EL (cell line): ENCODE measurements at places on chromosomes 3 and 15.

- no peak for DNase-seq
Measured at GRCh38 chr3:171169866-171170265, 143.3 kb upstream of the SLC2A2 start.

DNA sequence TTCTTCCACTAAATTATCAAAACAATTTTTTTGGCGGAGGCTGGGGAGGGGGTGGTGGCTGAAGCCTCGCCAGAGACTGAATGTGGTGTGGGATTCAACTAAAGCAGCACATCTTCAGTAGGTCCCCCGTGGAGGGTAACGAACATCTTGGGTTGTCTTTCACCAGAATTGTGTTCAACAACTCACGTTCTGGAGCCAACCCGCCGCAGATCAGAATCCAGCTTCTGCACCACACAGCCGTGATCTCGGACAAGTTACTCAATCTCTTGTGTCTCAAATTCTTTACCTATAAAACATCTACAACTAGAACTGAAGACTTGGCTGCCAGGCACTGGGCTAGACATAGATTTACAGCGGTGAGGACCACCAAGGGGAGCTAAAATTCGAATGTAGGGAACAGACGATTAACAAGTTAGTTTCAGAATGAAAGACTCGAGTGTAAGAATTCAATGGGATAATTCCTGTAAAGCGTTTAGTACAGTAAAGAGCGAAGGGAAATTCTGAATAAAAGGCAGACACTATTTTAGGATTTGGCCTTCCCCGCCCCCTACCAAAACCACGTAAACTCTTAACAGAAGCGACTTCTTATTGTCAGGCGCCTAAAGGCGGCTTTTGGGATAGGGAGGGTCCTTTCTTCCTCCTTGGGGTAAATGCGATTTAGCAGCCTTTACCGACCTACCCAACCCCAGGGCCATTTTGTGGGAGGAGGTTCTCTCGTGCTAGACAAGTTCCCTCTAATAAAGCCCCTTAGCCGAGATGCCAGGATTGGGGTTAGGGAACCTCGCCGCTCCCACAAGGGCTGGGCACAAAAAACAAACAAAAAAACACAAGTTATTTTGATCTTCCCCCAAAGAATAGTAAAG lies 697 bp upstream of the RAB5A start:
- DNase-seq: no peak

GRCh38 chr3:129474984-129475804 lies 35.2 kb downstream of the IFT122 start:
- no peak for DNase-seq

- peak; percentile 13 for DNase-seq
Measured at GRCh38 chr15:65940618-65940909, 71.3 kb downstream of the RAB11A start.

DNA sequence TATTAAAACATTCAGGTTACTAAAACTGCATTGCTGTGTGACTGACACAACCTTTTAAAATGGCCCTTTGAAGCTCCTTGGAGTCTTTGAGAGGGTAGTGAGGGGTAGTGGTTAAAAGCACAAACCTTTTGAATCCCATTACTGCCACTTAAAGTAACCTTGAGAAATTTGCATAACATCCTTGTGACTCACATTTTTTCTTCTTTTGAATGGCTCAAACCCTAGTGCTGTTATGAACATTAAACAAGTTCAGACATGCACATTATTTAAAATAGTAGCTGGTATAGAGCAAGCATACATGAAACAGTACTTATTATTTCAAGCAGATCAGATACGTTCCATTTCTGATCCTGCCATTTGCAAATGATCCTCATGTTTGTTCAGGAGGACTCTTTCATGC lies 3.7 kb upstream of the CLDN1 start:
- DNase-seq: peak; percentile 58

DNA sequence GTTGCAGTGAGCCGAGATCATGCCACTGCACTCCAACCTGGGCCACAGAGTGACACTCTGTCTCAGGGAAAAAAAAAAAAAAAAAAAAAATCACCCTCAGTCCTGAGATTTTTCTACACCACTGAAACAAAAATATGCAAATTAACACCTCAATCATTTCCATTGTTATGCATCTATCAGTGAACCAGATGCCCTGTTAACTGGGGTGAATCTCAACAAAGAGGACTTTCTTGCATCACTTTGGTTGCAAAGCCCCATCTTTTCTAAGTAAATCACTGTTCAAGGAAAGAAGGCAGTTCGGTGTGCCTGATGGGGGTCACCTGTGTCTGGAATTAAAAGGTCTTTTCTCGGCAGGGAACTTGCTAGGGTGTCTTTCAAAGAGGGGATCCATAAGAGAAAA lies 421.6 kb downstream of the EPHB1 start:
- no peak for DNase-seq

DNA sequence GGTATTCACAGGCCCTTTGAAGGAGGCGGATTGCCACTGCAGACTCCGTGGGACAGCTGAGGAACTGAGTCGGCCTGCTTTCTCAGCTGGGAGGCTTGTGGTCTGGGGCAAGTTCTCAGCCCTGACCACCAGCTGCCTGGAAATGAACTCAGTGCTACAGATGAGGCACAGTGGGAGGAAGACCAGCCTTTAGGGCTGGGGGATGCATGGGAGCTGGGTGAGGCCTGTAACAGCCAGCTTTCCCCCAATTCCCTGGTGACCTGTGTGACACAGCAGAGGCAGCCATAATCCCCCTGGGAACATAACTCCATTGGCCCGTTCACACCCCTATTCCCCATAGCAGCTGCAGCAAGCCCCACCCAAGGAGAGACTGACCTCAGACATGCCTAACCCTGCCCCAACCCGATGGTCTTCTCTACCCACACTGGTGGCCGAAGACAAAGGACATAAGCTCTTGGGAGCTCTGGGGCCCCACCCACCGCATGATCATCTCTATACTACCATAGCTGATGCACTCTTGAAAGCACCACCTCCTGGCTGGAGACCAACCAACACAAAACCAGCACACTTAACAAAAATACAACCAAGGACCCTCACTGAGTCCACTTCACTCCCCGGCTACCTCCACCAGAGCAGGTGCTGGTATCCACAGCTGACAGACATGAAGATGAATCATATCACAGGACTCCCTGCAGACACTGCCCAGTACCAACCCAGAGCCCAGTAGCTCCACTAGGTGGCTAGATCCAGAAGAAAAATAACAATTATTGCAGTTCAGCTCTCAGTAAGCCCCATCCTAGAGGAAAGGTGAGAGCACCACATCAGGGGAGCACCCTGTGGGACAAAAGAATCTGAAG lies 24.9 kb downstream of the ZMAT3 start:
- DNase-seq: peak; percentile 17

- peak; percentile 38 for DNase-seq
Measured at GRCh38 chr3:67357610-67358458, 296.6 kb downstream of the SUCLG2 start.

DNA sequence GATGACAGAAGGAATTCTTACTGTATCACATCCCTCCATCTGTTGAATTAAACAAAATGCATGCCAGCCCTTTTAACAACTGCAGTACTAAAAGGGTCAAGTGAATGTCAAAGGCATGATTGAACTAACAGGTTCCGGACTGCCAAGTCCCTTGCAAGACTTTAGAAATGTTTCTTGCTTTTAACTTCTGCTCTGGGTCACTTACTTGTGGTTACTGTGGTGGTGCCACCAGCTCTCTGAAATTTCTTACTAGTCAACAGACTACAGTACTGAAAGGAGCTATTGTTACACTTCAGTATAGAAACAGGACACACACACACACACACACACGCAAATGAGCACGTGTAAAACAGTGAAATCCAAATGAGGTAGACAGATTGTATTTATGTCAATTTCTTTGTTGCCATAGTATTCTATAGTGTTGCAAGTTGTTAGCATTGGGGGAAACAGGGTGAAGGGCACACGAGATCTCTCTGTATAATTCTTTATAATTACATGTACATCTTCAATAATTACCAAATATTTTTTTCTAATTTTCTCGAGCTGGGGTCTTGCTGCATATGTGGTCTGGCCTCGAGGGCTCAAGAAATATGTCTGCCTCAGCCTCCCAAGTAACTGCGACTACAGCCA lies 79.9 kb upstream of the SLC25A26 start:
- DNase-seq: no peak

DNA sequence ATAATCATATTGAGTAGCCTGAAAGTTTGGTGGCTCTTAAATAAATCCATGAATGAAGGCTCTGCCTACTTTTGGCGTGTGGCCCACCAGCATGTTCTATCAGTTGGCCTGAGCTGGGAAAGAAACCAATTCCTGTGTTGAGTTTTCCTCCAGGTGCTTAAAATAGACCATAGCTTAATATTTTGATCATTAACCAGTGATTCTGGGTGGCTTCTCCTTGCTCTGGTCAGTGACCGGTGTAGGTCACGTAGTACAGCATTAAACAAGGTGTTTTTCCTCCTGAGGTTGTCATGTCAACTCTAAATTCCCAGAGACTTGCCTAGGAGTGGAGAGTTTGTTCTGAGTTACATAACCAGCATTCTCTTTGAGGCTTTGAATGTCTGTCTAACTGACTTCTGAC lies 1.3 kb downstream of the HHLA2 start:
- DNase-seq: no peak

GRCh38 chr3:61425356-61425755 lies 136.0 kb upstream of the PTPRG start:
- no peak for DNase-seq

- peak; percentile 18 for DNase-seq
Measured at GRCh38 chr3:155853214-155854140, 750 bp downstream of the SLC33A1 start.

DNA sequence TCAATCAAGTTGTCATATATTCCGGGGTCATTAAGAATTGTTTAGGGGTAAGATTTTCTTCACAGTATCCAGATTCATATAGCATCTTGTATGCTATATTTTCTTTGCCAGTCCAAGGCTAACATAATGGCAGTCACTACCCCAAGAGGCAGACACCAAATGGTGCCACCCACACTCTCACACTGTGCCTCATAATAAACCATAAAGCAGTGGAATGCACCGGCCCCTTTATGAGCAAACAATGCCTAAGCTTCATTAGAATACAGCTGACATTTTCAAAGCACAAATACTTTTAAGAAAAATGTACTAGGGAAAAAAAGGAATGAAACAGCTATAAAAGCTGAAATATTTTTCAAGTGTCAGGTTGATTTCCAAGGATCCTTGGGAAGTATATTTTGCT lies 121.6 kb downstream of the TFDP2 start:
- peak; percentile 59 for DNase-seq

GRCh38 chr15:40764629-40765103 lies 798 bp downstream of the GCHFR start:
- DNase-seq: no peak

GRCh38 chr15:38297623-38298388 lies 45.2 kb downstream of the SPRED1 start:
- peak; percentile 23 for DNase-seq

GRCh38 chr3:66437341-66437929 lies 63.4 kb downstream of the LRIG1 start:
- no peak for DNase-seq

GRCh38 chr15:78242128-78242527 lies 7.8 kb upstream of the ACSBG1 start:
- DNase-seq: peak; percentile 28

DNA sequence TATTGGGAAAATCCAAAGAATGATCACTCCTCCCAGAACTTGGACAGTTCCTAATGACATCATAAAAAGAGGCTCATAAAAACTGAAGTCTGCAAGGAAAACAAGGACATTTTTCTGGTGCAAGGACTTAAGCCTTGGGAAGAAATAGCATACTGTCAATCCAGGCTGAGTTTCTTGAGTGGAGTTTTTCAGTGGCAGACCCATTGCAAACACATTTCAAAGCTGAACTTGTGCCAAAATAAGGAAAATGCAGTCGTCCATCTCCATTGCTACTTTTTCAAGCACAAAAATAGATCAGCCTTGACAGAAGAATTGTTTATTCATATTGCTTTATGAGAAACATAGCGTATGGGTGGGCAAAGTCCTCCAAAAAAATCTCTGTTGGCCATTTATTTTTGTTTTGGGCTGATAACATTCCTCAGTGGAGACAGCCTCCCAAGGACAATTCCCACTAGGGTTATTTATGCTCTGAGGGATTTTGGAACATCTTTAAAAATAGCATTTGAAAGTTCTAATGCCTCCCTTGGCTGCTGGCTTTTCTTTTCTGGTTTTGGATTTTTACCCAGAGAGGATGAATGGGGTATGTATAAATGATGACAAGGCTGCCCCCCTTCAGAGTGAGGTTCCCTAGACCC lies 220.0 kb downstream of the CADPS start:
- no peak for DNase-seq

- no peak for DNase-seq
Measured at GRCh38 chr15:50107591-50108408, 11.2 kb downstream of the ATP8B4 start.

- no peak for DNase-seq
Measured at GRCh38 chr15:69318033-69318432, 19.3 kb downstream of the PAQR5 start.

DNA sequence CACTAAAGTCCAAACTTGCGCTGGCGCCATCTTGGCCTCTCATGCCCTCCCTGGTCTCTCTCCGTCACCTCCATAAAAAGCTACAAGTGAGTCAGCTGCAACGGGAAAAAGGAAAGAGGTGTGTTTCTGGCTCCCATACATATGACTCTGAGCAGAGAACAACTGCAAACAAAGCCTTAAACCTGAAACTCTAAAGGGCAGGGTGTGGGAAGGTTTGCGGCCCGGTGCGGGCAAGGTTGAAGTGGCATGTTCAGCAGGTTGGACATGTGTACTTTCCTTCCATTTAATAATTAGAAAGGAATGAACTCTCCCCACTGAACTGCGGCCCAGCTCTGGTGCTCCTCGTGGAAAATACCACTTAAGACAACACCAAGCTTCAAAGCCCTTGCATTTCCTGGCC lies 59.0 kb upstream of the PPARG start:
- no peak for DNase-seq

DNA sequence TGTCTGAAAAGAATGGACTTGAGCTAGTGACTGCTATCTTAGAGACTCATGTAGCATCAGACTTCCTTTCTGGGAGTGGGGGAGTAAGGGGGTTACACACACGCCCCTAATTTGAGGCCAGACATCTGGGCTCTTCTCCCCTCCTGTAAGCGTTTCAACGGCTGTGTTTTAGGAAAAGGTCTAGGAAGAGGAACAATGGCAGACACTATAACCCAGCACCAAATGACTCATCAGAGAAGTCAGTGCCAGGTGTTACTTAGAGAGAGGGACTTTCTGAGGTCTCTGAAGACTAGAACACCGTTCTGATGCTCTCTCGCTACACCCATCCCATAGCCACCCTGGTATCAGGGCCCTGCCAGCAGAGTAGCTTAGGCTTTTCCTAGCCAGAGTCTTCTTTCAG lies 65.5 kb downstream of the SSUH2 start:
- DNase-seq: no peak

- DNase-seq: no peak
Measured at GRCh38 chr3:157033001-157033400, 126.9 kb downstream of the CCNL1 start.

GRCh38 chr3:29758434-29759322 lies 477.8 kb downstream of the RBMS3 start:
- DNase-seq: peak; percentile 79

DNA sequence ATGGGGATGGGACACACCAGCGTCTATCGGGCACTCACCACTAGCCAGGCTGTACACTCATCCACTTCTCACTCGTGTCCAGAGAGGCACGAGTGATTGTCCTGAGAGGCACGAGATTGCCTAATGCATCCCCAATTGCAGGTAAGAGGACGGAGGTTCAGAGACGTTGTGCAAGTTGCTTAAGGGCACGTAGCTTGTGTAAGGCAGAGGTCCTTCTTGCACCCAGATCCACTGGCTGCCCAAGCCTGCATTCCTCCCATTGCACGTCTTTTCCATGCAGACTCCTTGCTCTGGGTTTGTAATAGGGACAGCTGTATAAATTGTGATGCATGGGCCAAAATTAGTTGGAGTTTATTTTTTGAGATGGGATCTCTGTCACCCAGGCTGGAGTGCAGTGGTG lies 264.3 kb downstream of the PLCL2 start:
- no peak for DNase-seq
